ENCODE measurements at places on chromosomes 12 and 14.

- no peak for DNase-seq
These were observed 27.5 kb upstream of the CHGA start for GRCh38 chr14:92895352-92895878.

- DNase-seq: no peak
These were observed 113.7 kb downstream of the LMO3 start for GRCh38 chr12:16492240-16492639.

DNA sequence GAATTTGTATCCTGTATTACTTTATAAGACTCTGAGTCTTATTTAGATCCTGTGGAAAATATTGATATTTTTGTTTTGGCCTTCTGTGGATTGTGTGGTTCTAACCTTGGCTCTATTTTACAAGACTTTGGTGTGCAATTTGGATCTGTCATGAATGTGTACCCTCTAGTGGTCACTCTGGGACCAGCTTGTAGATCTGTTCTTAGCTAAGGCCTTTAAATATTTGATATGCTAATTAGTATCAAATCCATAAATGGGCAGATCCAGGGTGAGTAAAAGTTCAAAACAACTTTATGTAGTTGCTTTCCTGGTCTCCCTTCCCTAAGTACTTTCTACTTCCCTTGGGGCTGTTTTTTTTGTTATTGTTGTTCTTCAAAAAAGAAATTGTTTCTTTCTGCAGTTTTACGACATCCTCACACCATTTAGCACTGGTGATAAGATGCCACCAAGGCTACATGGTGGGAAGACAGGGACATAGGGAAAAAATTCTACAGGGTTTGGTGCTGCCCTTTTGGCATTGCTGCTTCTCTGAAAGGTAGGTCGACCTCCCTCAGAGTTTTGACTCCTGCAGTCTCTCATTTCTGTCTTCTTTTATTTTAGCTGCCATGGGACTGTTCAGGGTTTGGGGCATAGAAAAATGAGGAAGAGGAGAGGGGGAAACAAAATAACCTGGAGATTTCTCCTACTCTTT is 238.5 kb downstream of the GPHN start:
- no peak for DNase-seq

- no peak for DNase-seq
These were observed 113.2 kb upstream of the EEA1 start for GRCh38 chr12:93042283-93042682.

- peak; percentile 67 for DNase-seq
These were observed 60.9 kb upstream of the OR4E1 start for GRCh38 chr14:21734457-21735074.

DNA sequence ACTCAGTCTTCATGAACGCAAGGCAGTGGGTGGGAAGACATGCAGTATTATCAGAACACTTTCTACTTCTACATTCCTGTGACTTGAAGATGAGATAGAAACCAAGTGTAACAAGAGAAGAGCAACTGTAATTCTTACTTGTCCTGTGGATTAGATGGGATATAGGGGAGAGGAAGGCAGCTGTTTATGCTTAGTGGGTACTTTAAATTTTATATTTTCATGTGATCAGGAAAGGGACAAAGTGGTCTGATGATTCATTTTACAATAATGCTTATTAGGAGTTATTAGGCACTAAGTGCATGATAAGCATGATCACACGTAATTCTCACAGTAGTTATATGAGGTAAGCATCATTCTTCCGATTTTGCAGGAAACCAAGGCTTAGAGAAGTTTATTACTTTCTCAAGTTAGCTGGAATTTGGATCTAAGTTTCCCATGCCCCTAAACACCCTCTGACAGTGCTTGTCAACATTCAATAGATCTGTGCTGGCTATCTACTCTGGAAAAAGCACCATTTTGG is 52.7 kb downstream of the PTGER2 start:
- DNase-seq: no peak

DNA sequence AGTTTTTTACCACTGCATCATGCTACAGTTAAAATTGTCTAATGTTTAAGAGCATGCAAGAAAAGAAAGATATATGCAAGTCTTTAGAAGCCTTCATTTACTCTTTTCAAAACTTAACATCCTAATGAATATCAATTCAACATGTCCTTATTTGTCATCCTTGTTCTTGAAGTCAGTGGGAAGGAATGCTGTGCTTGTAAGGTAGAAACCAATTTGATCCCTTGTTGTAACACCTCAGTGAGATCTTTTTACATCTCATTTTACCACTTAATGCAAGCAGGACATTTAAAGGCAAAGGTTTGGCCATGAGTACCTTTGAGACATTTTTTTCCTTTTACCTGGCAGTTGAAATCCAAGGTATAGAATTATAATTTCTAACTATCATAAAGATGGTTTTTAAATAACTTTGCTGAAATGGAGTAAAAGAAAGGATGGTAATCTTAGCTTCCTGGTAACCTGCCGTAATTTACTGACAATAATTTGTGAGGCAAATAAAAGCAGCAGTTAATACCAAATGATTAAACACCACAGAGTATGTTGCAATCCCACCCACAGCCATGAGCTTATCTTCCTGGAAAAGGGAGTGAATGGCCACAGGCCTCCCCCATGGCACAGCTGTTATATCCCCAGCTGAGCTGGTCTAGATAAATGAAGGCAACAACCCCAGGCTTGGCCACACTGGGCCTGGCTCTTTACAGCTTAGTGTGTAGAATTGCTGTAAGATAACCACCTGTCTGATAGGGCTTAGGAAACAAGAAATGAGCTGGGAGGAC is 33.2 kb upstream of the STRN3 start:
- peak; percentile 80 for DNase-seq
